ENCODE measurements at places on chromosomes 7 and 10.

DNA sequence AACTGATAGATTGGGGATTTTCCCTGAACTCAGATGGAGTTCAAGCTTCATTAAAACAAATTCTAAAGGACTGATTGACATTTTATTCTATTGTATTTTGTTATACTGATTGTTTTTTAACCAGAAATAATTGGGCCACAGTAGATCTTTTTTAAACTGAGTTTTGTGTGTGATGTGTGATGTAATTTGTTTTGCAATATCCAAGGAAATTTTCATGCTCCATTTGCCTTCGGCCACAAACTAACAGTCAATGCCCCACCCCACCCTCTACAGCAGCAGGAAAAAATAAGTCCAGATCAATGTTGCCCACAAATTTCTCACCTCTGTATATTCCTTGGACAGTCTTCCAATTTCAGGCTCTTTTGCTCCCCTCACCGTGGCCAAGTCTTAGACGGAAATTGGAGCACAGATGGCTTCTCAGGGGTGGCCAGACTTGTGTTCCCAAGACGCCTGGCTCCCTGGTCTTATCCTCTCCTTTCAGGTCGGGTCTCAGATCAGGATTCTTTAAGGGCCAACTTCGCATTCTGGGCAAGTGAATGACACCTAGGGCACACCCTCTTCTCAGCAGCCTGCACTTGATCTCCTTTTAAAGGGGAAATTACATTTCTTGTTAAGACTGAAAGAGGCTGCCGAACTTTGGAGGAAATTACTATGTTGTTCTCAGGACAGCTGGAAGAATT is at the start of gene SVOPL:
Gene SVOPL (minus strand): TSS at position 506 of the 680 bp plus-strand sequence. CDS start 22,317 bp downstream, outside the sequence.
- DNase-seq = no peak

DNA sequence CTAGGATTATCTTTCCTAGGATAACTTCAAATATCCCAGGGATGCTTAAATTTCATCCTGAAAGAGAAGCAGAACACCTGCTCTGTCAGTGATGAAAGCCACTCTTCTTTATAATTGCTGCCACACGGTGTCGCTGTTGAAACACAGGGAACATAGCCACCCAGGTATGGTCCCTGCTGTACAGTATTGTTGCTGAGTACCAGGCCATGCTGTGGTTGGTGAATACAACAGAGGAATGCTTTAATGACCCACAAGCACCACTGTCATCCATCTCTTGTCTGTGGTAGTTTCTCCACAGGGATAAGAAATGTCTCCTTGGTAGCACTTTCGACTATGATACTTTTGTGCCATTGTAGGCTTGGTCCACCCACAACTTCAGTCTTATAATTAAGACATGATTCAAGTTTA is 70.6 kb upstream of the STARD3NL start:
- DNase-seq = peak; percentile 38

DNA sequence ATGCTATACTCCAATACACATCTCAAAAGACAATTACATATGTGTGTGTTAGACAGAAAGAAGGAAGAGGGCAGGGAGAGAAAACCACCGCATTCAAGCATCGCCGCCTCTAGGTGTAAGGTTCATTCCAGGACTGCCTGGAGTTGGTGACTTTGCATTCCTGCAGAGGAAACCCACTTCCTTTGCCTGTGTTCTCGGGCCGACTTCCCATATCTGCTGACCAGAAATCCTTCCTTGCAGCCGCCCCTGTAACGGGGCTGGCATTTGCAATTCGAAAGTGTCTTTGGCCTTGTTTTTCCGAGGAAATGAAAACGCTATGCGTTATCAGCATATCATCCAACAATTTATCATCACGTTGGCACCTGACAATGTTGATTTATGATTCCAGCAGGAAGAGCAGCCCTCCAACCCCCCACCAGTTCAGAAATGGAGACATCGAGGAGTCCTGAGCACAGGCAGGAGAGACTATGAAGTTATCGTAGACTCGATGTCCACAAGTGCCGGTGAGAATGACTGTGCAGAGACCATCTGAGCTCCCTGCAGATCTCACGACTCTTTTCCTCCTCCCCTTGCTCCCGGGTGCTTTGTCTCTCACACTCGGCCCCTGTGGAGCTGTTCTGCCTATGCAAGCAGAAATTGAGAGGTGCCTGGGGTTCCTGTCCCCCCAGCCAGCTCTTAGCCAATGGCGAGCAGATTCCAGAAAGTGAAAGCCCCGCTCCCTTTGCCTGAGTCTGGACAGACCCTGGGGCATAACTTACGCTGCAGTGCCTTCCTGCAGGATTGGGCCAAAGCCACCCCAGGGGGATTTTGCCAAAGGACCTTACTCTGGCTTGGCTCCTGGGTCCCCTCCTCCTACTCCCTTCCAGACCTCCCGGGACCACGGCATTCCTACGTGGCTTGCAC is 68.9 kb upstream of the FOXK1 start:
- DNase-seq = no peak

GRCh38 chr7:157683747-157684156 is 346.9 kb downstream of the DNAJB6 start:
- no peak for DNase-seq

- DNase-seq = no peak
Observed at GRCh38 chr7:157980774-157981173, 606.8 kb downstream of the PTPRN2 start.

GRCh38 chr10:104842704-104843103 is 201.6 kb downstream of the SORCS3 start:
- DNase-seq = no peak

DNA sequence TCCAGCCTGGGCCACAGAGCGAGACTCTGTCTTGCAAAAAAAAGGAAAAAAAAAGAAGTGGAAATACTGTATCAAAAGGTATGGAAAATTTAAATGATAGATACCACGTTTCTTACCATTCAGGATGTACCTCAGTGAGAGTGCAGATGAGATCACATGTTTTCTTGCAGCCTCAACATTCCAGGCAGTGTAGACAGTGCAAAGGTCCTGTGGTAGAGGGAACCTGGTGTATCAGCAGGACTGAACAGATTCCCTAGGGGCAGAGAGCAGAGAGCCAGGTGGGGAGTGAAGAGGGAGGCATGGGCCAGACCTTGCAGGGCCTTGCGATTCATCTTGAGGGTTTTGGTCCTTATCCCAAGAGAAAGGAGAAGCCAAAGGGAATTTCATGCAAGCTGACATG is 17.7 kb upstream of the ATXN7L1 start:
- no peak for DNase-seq

DNA sequence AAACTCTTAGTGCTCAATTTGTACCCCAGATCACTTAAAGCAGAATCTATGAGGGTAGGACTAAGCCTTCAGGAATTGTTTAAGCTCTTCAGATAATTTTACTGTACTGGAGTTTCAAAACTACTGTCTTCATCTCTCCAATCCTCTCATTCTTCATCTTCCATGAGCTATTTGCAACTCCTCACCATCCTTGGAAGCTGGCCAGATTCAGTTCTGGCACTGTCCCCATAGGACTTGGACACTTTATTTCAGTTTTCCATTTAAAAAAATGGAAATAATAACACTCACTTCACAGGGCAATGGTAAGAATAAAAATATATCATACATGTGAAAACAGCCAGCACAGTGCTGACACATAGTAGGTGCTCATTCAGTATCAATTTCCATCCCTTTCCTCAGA is 74.6 kb downstream of the PPP1R17 start:
- DNase-seq = no peak

GRCh38 chr7:31938650-31939049 is 131.6 kb downstream of the PDE1C start:
- DNase-seq = no peak

- DNase-seq = no peak
Observed at GRCh38 chr7:91519241-91520158, 255.3 kb downstream of the FZD1 start.

DNA sequence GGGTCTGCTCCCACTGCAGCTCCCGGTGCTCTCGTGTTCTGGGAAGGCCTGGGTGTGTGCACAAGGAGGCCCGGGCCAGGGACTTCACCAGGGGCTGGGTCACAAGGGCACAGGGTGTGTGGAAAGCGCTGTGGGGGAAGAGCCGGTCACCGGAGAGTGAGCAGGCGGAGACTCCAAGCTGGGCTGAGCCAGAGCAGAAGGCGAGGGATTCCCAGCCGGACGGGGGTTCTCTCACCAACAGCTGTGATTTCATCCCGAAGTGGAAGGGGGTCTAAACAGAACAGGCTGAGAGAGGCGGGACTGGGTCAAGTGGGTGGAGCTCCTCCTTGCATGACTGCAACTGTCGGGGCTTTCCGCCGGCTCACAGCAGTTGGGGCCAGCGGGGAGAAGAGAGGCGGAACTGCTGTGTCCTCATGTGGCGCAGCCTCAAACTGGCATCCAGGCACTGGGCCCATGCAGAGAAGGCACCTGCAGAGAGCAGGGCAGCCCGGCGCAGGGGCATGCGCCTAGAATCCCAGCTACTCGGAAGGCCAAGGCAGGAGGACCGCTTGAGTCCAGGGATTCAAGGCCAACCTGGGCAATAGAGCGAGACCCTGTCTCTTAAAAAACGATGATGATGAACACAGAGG is 7.6 kb upstream of the ORAI2 start:
- DNase-seq = peak; percentile 63

GRCh38 chr10:4939224-4940072 is 23.8 kb upstream of the AKR1C1 start:
- DNase-seq = no peak

DNA sequence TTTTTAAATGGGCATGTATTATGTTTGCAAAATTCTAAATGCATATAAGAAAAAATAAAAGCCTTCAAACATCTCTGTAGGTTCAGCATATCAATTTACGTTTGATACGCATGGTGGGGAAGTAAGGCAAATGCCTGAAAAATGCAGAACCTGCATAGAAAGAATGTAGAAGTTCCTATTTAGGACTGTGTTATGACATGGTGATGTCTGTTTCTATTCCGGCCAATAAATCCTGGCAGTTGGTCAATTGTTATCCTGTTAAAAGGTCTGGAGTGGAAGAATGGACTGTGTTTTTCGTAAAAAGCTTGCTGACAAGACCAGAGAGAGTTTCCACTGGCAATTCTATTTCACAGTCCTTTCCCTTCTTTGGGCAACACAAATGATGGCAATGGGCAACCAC is 49.6 kb upstream of the CAV2 start:
- DNase-seq = no peak

GRCh38 chr7:127769696-127770400 is 117.9 kb downstream of the SND1 start:
- DNase-seq = no peak

GRCh38 chr10:48287417-48288391 is 13.2 kb upstream of the FRMPD2 start:
- DNase-seq = no peak

DNA sequence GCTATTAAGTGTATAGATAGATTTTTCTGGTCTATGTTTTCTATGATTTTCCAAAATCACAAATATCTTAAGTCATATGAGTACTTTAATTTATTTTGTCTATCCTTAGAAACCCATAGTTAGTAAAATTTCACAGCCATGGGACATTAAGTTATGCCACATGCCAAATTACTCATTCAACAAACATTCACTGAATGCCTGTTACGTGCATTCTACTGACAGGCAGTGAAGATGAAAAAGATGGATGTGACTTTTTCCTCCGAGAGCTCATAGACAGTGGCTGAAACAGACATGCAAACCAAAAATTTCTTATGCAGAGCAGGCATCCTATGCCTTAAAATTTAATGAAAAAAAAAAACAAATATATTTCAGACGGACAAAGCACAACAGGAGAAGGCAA is 84.9 kb downstream of the CHRM2 start:
- no peak for DNase-seq

DNA sequence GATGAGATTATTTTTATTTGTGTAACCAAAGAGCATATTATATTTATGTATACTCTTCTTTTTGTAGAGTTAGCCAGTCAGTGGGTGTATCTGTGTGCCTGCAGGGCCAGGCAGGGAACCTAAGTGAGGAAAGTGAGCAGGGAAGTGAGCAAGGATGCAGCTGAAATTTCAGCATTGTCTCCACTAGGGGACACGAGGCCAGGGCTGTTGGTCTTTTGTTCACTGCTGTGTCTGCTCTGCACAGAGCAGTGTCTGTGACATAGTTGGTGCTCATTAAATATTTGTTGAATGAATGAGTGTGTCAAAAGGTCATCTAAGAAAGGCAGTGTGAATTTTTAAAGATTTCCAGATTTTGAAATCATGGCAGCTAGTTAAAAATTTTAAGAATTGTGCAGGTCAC is 51.8 kb downstream of the SUGCT start:
- no peak for DNase-seq

DNA sequence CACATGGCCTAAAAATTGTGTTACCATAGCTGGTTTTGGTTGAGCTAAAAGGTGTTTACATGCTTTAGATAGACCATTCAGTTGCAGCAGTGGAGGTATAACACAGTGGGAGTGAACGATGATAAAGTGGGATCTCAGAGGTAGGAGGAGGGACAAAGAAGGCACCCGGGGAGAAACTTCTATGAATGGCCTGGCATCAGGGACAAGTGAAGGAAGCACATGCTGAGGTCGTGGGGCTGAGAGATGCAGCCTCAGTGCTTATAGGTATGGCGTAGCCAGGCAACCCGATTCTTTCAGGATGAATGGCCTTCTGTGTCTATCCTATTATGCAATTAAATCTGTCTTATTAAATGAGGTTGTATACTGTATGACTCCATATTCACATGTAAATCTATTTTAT is 3.9 kb upstream of the CDK6 start:
- DNase-seq = no peak

DNA sequence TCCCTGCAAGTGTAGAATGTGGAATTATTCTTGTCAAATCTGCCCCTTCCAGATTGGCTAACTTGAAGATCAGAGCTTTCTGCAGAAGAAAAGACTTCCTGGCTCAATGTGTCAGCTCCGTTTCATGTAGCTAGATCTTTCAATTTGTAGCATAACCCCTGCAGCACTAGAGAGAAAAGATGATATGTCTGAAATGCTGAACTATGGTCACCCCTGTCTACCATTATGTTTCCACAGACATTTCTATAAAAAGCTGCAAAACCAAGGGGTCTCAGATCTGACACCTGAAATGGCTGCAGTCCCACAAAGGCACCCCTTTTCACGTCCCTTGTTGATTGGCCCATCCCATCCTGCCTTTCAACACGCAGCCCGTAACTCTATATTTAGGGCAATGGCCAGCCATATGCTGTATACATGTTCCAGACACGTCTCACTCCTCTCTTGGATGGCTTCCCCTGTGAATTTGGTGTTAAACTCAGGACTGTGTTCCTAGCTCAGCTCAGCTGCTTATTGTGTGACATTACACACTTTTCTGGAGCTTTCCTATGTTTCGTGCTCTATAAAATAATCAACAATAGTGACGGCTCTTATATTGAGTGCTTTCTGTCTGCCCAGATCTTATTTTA is 648.6 kb upstream of the CELF2 start:
- no peak for DNase-seq

GRCh38 chr7:35576031-35576573 is 118.8 kb downstream of the HERPUD2 start:
- no peak for DNase-seq

Data from activated CD8-positive, alpha-beta memory T cell treated with anti-CD3 and anti-CD28 coated beads for 4 hours (primary cell).